SW480 (cell line): ENCODE measurements at places on chromosomes 5 and 9.

DNA sequence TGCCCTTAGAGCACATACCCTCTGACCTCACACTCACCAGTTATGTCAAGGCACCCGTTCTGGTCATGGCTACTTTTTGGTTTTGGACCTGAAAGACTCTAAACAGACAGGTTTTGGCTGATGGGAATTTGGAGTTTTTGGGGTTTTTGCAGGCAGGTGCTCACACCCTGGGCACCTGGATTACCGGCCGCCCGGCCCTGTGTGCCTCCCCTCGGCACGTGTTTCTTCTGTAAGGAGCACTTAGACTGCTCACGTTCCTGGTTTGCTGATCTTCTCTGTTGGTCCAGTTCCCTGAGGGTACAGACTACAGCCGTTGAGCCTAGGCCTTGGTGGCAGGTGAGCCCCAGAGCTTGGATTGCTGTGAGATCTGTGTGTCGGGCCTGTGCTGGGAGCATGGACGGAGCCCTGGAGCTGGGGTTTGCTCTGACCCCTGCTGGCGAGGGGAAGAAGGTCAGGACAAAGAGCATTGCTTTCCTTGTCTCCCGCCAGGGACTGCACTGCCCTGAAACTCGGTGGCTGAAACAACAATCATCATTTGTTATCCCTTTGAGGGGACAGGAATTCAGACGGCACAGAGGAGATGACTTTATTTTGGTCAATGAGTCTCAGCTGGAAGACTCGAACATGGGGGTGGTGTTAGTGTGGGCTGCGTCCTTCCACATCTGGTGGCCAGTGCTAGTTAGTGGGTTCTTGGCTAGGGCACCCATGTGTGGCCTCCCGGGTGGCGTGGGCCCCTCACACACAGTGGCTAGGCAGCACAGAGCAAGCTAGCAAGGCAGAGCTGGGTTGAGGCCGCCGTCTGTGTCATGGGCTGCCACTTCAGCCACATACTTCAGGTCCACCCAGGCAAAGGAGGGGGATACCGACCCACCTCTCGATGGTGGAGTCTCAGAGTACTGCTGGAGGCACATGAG lies 76.4 kb downstream of the EHMT1 start:
- DNase-seq: peak; percentile 23

DNA sequence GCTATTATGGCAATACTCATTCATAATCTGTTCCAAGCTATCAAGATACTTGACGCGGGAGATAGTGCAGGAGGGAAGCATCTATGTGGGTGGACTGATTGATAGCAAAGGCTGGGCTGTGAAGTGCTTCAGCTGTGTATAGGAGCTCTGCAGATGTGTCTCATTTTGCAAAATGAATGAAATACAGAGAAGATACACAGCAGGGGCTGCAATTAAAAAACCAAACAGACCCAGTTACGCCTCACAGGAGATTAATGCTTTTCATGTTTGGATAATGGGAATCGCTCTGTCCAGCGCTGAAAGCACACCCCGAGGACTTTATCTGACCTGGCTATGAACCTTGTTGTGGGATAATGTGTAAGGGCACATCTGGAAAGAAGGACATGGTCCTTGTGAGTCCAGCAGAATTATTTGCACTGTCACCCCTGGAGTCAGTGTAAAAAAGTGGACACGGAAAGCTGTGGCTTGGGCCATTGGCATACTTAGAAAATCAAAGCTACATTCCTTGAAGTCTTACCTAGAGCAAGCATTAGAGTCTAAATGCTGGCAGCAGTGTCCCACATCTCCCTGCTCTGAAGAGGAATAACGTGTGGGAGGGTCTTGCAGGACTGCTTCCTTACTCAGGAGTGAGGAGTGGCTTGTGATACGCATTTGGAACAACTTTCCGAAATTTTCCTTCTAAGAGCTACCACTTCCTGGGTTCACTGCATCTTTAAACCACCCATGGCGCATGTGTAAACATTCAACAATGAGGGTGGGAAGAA lies 2.6 kb downstream of the SH3RF2 start:
- DNase-seq: peak; percentile 65

DNA sequence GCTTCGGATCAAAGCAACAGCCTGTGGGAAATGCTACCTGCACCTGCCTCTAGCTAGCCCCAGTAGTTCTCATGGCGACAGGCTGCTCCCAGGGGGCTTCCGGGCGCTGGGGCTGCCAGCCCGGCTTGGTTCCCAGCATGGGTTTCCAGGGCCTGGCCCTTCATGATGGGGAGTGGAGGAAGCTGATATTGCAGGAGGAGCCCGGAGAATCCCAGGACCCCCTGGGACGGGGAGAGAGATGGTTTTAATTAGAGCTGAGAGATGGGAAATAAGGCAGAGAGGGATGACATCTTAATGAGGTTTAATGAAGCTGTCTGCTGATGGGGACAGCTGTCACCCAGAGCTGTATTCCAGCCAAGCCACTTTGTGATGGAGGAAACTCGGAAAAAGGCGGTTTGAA lies 78.6 kb downstream of the CFAP77 start:
- no peak for DNase-seq

DNA sequence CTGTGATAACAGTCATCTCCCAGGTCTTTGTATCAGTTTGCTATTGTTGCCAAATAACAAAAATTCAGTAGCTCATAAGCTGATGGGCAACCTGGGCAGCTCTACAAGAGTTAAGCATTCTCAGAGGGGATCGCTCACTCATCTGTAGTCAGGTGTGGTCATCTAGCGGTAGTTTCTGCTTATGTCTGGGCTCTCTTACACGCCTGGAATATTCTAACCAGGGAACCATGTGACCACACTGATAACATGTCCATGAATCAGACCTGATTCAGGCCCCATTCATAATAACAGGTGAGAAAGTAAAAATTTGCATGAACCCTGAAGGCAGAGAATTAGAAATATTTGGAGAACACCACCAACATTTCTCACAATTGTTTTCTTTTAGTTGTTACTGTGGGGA lies 576.1 kb downstream of the SLCO4C1 start:
- DNase-seq: no peak

- no peak for DNase-seq
Measured at GRCh38 chr5:74257060-74257527, 383.4 kb downstream of the ENC1 start.

- peak; percentile 58 for DNase-seq
Measured at GRCh38 chr5:56279979-56280378, 46.8 kb upstream of the ANKRD55 start.

GRCh38 chr9:121727295-121728020 lies 76.0 kb downstream of the DAB2IP start:
- no peak for DNase-seq

DNA sequence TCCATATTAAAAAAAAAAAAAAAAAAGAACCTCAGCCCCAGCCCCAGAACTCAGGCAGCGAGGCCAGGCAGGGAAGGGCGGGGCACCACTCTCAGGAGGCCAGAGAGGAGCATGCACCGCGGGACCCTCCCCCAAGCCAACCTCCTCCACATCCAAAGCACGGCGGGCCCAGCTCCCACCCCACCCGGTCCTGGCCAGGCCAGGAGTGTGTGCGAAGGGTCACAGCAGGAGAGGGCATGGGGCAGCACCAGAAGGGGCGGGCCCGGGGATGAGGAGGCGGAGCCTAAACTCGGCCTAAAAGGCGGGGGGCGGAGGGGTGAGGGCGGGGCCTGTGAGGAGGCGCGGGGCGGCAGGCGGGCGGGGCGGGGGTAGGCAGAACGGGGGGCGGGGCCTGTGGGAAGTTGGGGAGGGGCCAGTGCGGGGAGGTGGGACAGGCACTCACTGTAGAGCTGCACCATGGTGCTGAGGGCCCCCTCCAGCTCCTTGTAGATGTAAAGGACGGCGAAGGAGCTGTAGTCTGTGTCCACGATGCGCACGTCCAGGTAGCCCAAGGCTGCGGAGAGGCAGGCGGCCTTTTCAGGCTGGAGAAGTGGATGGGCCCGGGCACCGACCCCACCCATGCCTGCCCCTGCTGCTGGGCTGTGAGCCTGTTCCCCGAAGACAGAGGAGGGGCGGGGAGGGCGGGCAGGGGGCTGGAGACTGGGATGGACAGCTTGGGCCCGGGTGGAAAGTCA lies 1.2 kb downstream of the LCN15 start:
- DNase-seq: no peak

- no peak for DNase-seq
Measured at GRCh38 chr5:60896991-60897390, 47.9 kb downstream of the ERCC8 start.

DNA sequence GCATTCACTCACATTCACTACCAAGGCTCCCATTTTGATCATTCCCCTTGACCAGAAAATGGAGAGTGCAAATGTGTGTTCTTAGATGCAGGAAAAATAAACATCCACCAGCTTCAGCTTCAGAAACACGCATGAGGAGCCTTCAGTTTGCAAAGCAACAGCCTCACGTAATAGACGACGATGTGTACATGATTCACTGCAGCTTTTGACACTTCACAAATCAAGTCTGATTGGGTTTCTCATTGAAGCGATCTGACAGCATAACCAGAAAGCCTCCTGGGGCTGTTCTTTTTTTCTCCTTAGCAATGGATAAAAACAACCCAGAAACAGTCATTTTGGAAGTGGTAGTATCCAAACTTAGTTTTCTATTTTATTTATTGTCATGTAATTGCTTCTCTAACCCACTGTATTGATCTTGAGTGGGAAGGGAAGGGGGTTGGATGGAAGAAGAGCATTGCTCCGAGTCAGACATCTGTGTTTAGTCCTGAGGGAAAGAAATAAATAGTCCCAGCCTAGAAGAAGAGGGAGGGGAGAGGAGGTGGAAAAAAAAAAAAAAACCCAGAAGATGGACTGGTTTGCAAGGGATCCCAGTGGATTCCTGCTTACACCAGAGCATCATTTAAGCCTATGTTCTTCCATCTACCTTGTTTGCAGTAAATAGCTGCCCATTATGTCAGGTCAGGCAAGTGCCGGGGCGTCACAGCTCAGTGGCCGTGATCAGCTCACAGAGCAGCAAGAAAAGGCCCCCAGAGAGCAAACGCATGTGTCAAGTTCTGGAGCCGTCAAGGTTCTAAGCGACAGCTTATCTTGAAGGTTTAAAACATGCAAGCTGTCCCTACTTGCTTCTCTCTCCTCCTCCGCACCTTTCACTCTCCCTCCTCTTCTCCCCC lies 190.2 kb upstream of the SNX2 start:
- DNase-seq: no peak

- DNase-seq: no peak
Measured at GRCh38 chr9:33703430-33704102, 91.8 kb upstream of the PRSS3 start.

GRCh38 chr5:116765441-116765840 lies 190.8 kb upstream of the SEMA6A start:
- no peak for DNase-seq

- DNase-seq: no peak
Measured at GRCh38 chr5:6525422-6525821, 76.8 kb downstream of the UBE2QL1 start.

DNA sequence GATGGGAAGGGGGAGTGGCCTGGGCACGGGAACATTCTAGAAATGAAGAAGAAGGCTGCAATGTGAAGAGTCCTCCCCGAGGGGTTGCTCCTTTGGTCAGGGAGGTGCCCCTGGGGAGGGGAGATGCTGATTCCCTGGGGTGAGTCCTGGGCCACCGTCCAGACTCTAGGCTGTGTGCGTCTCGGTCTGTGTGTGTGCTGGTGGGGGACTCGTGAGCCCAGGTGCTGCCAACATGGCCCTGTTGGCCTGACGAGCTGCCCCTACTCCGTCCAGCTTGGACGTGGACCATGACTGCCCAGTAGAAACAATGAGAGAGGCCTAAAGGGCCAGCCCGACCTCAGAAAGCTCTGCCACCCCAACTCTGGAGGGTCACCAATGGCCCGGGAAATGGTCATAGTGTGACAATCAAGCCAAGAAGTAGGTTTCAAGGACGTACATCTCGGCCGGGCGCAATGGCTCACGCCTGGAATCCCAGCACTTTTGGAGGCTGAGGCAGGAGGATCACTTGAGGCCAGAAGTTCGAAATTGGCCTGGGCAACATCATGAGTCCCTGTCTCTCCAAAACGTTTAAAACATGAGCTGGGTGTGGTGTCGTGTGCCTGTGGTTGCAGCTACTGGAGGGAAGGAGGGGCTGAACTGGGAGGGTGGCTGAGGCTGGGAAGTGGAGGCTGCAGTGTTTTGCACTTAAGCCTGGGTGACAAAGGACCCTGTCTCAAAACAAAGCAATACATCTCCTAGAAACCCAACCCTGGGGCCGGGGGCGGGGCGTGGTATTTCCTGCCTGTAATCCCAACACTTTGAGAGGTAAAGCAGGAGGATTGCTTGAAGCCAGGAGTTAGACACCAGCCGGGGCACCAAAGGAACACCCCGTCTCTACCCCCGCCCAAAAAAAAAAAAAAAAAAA lies 17.0 kb downstream of the LHX3 start:
- peak; percentile 53 for DNase-seq

DNA sequence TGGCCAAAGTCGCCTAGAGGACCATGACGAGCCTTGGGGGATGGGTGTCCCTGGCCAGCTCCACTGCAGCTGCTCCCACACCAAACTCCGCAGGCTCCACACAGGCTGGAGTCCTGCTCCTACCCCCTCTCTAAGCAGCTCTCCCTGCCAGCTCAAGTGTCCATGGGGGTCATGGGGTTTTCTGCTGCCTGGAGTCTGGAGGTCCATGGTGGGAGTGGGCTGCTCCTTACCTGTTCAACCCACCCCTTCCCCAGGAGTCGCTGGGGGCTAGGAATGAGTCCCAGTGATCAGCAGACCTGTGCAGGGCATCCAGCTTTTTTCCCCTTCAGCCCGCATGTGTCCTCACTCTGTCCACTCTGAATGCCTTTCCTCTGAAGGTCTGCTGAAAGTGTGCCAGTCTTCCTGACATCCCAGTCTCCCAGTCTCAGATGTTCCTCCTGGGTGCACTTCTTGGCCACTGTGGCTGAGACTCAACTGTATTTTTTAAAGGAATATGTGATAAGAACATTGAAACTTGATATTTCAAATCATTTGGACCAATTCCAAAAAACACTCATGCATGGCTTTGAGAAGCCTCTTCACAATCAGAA lies 261.3 kb upstream of the ANKH start:
- no peak for DNase-seq

- DNase-seq: no peak
Measured at GRCh38 chr5:9421884-9422283, 124.0 kb downstream of the SEMA5A start.

DNA sequence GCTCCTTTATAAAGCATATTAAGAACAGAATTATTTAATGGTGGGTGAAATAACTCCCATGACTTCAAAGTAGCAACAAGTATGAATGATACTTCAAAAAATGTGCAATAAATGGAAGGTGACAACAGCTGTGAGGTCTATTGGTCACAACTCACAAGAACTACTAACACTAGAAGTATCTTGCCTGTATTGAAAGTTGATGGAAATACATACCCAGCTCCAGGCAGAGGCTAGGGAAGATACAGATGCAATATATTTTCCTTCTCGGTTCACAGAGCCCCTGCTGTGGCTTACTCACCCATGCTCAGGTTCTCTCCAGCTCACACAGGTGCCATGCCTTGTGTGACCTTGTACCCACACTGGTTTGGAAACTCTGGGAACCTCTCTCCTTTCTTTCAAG lies 133.8 kb downstream of the LIFR start:
- DNase-seq: no peak

- DNase-seq: peak; percentile 4
Measured at GRCh38 chr5:175479125-175479881, 943 bp downstream of the SFXN1 start.
